Naive thymus-derived CD4-positive, alpha-beta T cell (primary cell): ENCODE measurements at places on chromosomes 3 and 15. TPM values are rescaled to one million over a fixed set of nuclear protein-coding genes. Genes with fewer than 3 reads are reported as not detected.

GRCh38 chr3:133966954-133967353 lies 62.8 kb downstream of the SLCO2A1 start:
- no peak for DNase-seq

- DNase-seq = no peak
Observed at GRCh38 chr15:51322621-51323296, 15.6 kb downstream of the CYP19A1 start.

- no peak for DNase-seq
Observed at GRCh38 chr3:128800241-128801187, 74.5 kb downstream of the RAB7A start.

Gene CCDC33
- not detected for total RNA-seq

- no peak for DNase-seq
Observed at GRCh38 chr3:129605922-129606635, 397 bp downstream of the PLXND1 start.

Gene MITF
- total RNA-seq = 0.73 TPM

GRCh38 chr15:54594115-54594514 lies 602.6 kb downstream of the RSL24D1 start:
- no peak for DNase-seq

GRCh38 chr15:64210371-64210770 lies 47.5 kb upstream of the PPIB start:
- DNase-seq = no peak

Gene CCDC54
- not detected for total RNA-seq

- no peak for DNase-seq
Observed at GRCh38 chr3:152316318-152316717, 47.6 kb downstream of the MBNL1 start.

DNA sequence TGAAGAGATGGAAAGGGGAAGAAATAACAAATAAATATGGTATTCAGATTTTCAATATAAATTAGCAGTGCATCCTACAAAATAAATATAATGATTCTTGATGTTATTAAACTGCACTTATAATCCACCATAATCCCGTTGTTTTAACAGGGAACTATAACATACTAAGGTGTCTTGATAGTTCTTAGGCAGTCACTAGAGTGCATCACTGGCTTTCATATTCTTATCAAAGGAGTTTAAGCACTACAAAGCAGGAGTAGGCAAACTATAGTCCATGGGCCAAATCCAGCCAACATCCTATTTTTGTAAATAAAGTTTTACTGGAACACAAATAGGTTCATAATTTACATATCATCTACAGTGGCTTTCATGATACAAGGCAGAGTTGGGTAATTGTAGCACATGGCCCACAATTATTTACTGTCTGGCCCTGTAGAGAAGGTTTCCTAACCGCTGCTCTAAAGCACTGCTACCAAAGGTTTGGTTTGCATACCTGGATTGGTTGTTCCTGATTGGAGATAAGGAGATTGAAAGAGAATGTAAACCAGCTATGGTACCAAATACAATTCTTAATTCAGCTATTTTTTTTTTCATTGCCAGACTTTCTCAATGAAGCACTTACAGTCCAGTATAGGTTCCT lies 104.3 kb downstream of the ZNF280D start:
- DNase-seq = no peak

DNA sequence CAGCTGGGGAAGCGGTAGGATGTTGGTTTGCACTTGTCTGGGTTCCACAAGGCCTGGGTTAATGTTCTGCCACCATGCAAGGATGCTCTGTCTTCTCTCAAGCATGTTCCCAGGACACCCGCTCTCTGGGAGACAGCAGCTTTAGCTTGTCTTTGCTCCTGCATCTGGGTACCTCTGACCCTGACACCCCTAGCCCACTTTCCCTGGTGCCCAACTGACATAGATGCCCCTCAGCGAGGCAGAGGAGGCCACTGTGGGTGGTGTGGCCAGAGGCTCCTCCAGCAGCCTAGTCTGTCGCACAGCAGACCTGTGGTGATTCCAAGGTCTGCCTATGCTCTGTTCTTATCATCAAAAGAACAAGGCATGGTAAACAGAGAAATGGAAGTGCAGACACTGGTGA lies 83.6 kb upstream of the ALDH1L1 start:
- DNase-seq = no peak

GRCh38 chr15:38211249-38211648 lies 41.4 kb upstream of the SPRED1 start:
- no peak for DNase-seq

- no peak for DNase-seq
Observed at GRCh38 chr15:25830844-25831451, 32.2 kb downstream of the ATP10A start.

- DNase-seq = no peak
Observed at GRCh38 chr3:188472336-188472735, 318.4 kb downstream of the LPP start.

DNA sequence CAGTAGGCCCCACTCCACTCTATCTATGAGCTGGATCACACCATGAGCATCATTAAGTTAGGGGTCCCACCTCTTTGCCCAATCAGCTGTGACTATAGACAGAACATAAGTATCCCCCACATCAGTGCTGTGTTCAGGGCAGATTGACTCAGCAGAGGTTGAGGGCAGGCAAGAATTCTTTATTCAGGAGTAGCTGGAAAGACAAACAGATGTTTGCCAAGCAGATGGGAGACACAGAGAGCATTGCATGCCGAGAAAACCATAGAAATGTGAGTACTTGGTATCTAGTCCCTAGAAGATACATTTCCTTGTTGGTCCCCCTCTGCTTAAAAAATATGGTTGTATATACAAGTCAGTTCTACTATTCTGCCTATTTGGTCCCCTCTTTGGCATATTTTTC lies 440.8 kb downstream of the RAP2B start:
- no peak for DNase-seq

DNA sequence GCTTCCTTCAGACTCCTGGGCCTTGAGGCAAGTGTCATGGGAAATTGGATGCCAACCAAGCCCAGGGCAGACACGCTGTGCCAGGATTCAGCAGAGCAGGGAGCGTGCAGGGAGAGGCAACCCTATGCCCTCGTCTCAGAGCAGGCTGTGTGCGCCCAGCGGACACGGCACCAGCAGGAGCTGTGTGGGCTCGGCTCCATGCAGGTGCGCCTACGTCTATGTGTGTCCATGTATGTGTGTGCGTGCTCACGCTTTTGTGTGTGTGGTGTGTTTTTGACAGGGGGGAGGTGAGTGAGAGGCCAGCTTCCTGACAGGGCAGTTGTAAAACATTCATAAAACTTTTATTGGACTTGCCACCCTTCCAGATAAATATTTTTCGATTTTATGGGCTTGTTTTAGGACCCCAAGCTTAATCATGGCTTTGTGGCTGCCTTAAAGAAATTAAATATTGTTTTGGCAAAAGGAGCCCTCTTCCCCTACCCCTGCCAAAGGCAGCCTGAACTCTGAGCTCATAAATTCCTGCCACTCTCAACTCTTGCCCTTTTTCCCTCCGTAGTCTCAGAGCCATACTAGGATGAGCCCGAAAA lies 84.4 kb downstream of the DNAJB8 start:
- DNase-seq = no peak

Gene GPR156
- not detected for total RNA-seq

- no peak for DNase-seq
Observed at GRCh38 chr3:74642876-74643275, 28.4 kb upstream of the CNTN3 start.

DNA sequence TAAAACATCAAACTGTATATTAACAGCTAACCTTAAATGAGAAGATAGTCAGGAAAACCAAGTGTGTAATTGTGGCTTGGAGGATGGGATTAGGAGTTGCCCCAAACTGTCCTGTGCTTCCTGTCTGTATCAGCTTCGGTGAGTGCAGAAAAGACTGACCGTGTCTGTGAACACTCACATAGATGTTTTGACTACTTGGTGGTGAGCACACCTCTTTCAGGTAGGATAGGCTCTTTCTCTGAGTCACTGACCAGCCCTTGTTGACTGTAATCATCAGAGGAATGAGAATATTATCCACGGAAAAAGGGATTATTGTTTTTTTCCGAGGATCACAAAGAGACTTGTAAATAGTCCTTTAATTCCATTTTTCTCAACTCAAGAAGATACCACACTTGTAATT lies 51.5 kb downstream of the GMNC start:
- no peak for DNase-seq

- no peak for DNase-seq
Observed at GRCh38 chr3:124772081-124772831, 42.0 kb downstream of the UMPS start.

DNA sequence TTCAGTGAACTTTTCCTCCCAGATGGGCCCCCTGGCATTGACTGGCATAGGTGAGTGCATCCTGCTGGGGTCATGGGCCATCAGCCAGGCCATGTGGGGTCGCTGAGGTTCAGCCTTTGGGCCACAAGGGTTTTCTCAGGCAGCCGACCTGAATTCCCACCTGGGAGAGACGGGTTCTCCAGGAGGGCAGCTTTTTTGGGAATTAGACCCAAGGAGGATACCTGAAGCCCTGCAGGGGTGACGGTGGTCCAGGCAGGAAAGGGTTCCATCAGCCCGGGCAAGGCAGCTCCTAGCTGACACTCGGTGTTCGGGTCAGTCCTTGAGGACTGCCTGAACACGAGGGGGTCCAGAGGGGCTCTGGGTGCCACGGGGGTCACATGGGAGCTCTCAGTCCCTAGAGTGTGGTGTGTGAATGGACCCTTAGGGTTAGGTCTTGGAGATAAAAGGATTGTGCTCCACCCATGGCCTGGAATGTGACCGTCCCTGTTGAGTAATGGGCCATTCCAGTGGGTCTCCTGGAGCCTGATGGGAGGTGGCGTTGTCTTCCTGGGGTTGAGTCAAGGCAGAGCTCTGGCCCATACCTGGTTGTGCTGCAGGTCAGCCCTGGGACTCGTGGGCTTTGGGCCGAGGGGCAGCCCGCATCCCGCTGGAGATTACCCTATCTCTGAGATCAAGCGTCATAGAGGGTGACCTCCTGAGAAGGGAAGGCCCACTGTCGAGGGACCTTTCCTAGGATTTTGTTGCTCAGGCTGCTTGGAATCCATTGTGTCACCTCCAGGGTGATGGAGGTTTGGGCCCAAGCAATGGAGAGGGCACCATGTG lies 192.8 kb downstream of the UBE3A start:
- DNase-seq = no peak

Gene RTP4
- 1.6 TPM for total RNA-seq

Gene PTH1R
- total RNA-seq = not detected

- no peak for DNase-seq
Observed at GRCh38 chr3:107062310-107062709, 314.9 kb upstream of the CCDC54 start.

Gene ISG20
- 136 and 151 TPM in 2 replicates for total RNA-seq
